Muscle of arm (tissue), 14 donors: ENCODE measurements at places on chromosomes 3 and 15. TPM values are rescaled to one million over a fixed set of nuclear protein-coding genes. Genes with fewer than 3 reads are reported as not detected.

Gene DAZL
- polyA plus RNA-seq, result not detected

GRCh38 chr3:195708626-195709481 lies 11.9 kb upstream of the MUC20 start:
- no peak for DNase-seq

- DNase-seq, result no peak
These were observed 2.2 kb upstream of the RASL12 start for GRCh38 chr15:65069779-65070546.

Gene UQCC5
- 9.3 TPM for polyA plus RNA-seq

GRCh38 chr15:29740692-29741311 lies 81.5 kb downstream of the TJP1 start:
- DNase-seq, result no peak

DNA sequence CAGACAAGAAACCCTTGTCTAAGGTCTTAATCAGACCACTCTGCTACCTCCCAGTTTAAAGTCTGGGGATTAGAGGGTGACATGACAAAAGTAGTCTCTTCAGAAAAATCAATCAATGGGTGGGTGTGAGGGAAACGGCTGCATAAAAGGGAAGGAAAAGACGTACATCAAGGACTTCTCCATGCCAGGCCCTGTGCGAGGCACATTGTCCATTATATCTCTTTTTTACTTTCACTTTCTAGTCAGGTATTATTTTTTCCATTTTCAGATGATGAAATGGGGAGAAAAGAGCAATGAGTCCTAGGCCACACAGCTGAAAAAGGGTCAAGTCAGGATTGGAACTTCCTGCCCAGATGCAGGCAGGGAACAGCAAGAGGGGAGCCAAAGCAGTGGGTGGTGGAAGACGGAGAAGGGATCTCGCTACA lies 4.6 kb upstream of the CX3CR1 start:
- no peak for DNase-seq

DNA sequence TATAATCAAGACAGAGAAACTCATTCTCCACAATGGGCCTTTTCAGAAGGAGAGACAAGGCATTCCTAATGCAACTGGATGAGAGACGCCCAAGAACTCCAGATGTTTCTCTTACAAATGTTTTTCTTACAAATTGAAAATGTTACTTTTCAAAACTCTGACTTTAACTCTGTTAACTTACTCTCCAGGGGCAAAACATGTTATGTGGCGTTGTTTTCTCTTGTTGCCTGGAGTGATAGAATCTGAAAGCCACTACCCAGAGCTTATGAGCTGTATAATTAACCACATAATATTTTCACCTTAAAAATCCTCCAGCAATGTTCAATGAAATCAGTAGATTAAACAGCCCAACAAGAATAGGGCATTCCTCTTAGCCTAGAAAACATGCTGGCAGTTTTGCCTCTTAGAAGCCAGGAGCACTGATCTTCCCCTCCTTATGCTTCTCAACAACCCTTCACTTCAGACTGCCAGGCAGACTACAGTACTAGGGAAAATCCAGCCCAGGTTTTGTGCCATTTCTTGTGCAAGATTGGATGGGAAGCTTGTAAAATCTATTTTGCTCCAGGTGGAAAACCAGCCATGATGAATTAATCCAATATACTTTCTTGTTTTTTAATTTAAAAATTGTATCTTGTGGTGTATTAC lies 186.7 kb upstream of the GADL1 start:
- no peak for DNase-seq

GRCh38 chr3:50323614-50324199 lies 1.2 kb upstream of the HYAL2 start:
- DNase-seq, result no peak

Gene IL1RAP
- polyA plus RNA-seq, result 10.3 TPM

- DNase-seq, result no peak
These were observed 24.1 kb downstream of the ALS2CL start for GRCh38 chr3:46669191-46669999.

DNA sequence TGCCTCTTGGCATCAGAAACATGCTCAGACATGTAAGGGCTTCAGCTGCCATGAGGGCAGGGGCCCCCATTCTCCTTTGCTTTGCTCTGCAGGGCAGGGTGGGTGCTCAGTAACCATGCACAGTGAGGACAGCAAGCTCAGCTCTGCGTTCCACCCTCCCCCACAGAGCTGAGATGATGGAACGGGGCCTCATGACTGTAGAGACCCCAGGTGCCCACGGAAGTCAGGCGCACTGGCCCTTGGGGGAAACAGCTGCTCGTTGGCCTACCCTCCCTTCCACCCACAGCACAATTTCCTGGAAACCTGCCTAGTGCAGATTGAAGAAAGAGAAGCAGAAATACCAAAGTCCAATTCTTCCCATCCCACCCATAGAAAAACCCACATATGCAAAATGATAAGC lies 10.5 kb downstream of the CTXND1 start:
- no peak for DNase-seq

- DNase-seq, result peak; percentile 38
These were observed 12.4 kb upstream of the CACNA2D2 start for GRCh38 chr3:50515565-50516439.

DNA sequence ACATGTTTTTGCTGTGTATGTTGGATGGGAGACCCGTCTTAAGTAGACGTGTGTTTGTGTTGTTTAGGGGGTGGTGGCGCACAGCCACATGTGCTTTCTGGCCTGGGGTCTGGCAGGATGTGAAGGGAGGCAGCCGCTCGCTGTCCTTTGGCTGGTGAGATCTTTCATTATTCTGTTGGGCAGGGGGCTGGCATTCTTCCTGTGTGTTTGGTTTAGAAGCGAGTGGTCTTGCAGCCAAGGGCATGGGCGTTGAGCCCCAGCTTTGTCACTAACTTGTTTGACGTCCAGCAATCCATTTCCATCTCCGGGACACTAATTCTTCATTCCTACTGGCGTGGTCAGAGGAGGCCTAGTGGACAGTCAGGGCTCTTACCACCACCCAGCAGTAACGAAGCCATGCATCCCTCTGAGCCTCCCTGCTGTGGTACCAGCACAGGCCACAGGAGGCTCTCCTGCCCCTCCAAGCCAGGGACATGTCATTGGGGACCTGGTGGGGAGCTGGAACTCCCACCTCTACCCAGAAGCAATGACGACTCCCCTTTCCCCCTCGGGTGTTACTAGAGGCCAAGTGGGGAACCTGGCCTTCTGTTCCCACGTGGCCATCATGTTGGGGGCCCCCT lies 10.7 kb downstream of the THSD4 start:
- no peak for DNase-seq

GRCh38 chr3:3448468-3448867 lies 269.0 kb upstream of the CRBN start:
- DNase-seq, result no peak

Gene TNIK
- 24.3 TPM for polyA plus RNA-seq

DNA sequence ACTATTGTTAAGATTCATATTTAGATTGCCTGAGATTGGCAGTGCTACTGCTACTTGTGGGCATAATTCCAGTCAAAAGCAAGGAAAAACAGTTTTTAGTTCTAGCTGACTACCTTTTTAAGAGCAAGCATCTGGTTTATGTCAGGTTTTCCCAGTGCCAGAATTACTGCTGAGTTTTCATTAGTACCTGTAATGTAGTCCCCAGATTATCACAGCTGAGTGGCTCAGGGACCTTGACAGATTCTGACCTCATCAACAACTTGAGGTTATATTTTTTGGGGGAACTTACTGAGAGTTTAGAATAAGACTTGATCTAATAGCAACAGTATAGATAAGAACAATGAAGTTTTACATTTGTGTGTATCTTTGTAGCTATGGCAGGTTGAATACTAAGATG lies 31.0 kb downstream of the NXPE3 start:
- peak; percentile 10 for DNase-seq

GRCh38 chr3:11944052-11944673 lies 60.0 kb upstream of the SYN2 start:
- no peak for DNase-seq

Gene AQP9
- 0.21 TPM for polyA plus RNA-seq

Gene PRSS50
- not detected for polyA plus RNA-seq

Gene MYO5C
- polyA plus RNA-seq, result 12.2 TPM

Gene PLA2G4D
- polyA plus RNA-seq, result 0.29 TPM

Gene RYK
- 78.8 TPM for polyA plus RNA-seq

- DNase-seq, result no peak
These were observed 11.0 kb downstream of the TSPAN3 start for GRCh38 chr15:77059786-77060361.

GRCh38 chr3:45165497-45166283 lies 19.5 kb upstream of the CDCP1 start:
- no peak for DNase-seq

Gene HRG
- 0.31 TPM for polyA plus RNA-seq

Gene SV2B
- 1.3 TPM for polyA plus RNA-seq

DNA sequence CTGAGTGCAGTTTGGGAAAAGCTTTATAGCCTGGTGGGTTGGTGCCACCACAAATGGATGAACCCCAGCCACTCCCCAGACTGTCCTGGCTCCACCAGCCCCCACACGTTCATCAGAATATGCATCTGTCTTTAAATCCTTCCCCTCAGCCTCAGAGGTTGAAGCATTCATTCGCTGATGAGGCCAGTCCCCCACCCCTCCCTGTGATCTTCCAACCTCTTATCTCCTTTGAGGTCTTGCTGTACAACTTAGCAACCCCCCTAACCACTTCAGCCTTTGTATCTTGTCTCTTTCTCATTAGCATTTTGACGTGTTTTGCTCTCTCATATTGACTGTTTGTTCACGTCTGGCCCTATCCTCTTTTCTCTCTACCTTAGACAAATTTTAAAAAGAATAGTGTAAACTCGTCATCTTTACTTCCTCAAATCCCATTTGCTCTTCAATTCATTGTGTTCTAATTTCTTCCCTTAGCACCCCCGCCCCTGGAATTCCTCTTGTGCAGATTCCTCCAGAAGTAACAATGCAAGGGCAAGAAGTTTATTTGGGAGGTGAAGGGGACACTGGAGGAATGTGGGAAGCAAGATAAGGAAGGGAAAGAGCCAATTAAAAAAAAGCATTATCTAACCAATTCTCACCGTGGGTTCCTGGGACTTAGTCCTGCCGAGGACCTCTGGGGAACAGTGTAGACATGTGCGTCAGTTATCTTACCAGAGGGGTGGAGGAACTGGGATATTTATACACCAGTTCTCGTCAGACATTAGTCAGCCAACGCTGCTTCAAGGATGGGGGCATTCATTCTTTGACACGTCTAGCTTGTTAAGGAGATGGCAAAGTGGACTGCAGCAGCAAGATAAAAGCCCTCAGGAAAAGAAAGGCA lies 38.6 kb downstream of the MOBP start:
- DNase-seq, result no peak

DNA sequence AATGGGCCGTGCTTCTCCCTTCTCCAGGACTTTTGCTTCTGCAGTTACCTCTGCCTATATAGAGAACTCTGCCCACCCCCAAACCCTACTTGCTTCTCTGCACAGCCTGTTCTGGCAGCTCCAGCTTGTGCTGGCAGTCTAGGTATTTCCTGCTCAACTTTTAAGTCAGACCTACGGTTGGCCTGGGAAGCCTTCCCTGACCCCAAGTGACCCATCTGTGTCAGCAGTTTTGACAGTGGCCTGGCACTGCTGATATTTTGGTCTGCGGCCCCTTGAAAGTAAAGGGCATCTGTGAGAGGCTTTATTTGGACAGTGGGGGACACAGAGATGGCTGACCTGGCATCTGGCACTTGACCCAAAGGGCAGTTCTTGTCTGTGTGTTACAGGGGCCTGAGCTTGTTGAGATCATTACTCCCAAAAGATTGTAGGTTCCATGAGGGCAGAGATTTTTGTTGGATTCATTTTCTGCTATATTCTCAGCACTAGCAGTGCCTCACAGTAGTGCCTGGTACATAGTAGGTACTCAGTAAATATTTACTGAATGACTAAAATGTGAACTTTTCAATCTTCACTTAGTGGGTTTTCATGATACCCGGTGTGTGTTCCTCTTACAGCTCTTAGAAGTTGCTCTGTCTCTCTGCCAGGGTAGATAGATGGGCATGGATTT lies 55.2 kb upstream of the TRAK1 start:
- no peak for DNase-seq

Gene CPN2
- 0.32 TPM for polyA plus RNA-seq

DNA sequence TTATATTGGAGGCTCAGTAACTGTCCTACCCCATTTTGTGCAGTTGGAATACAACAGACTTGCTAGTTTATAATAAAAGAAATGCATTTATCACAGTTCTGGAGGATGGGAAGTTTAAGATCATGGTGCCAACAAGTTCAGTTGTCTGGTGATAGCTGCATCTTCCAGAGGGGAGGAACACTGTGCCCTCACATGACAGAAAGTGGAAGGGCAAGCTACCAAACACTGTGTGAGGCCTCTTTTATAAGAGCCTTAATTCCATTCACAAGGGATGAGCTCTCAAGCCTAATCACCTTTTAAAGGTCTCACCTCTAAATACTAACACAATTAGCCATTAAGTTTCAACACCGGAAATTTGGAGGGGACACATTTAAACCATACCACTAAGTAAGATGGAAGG lies 1073.9 kb downstream of the PLOD2 start:
- DNase-seq, result no peak

Gene CACNA2D2
- polyA plus RNA-seq, result 8.1 TPM

DNA sequence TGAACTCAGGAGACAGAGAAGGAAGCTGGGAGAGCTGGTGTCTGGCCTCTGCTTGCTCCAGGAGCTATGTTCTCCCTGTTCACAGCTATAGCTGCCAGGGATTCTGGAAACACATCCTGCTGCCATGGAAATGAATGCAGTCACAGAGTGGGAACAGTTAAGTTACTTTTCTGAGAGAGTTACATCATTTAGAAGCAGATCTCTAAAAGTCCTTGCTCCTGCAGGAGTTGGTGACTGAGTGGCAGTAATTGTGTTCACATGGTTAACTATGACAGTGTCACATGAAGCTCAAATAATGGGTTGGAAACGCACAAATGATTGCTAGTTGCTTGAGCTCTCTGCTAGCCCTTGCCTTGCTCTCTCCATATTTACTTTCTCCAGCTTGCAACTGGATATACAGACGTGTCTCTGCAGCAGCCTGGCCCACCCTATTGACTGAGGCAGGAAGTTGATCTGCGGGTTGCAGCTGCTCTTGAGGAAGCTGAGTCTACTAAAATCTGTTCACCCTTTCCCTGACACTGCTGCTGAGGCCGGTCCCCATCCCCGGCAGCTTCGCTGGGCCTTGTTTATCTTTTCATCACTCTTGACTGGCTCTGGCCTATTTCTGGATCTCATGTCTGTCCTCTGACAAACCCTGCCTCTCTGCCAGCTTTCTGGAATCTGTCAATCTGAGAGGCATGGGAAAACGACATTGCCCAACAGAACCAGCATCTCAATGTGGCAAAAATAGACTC lies 16.7 kb upstream of the ISLR start:
- DNase-seq, result peak; percentile 80

DNA sequence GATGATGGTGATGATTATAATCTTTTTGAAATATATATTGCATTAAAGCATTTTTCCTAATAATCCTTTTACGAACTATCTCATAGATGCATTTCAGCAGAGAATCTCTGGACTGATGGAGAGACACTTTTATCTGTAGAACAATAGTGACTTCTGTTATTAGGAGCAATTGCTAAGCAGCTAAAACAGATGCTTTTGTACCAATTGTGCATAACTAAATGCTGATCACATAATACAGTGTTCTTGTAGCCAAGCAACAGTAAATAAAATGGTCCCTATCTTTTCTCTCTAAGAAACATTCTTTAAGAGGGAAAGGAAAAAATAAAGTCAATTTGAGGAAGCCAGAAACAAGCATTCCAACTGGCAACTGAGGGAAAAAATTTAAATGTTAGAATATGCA lies 405.8 kb upstream of the GOLIM4 start:
- DNase-seq, result no peak
